Activated T-cell treated with anti-CD3 and anti-CD28 coated beads for 48 hours (primary cell): ENCODE measurements at places on chromosomes 4 and X.

GRCh38 chr4:52665592-52665991 lies 6.5 kb upstream of the USP46 start:
- no peak for DNase-seq

DNA sequence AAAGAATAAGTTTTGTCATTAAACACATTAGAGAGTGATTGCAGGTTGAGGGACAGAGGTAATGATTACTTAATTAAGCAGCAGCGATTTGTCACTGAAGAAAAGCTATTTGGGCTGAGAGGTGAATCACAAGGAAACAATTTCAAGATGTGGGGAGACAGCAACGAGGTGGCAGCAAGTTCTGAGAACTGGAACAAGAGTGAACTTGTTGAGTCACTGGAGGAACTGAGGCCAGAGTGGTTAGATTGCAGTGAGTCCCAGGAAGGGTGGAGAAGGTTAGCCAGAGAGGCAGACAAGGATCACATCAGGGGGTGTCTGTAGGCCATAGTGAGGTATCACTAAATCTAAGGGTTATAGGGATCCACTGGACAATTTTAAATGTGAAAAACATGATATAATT lies 57.9 kb upstream of the TMPRSS11A start:
- no peak for DNase-seq

DNA sequence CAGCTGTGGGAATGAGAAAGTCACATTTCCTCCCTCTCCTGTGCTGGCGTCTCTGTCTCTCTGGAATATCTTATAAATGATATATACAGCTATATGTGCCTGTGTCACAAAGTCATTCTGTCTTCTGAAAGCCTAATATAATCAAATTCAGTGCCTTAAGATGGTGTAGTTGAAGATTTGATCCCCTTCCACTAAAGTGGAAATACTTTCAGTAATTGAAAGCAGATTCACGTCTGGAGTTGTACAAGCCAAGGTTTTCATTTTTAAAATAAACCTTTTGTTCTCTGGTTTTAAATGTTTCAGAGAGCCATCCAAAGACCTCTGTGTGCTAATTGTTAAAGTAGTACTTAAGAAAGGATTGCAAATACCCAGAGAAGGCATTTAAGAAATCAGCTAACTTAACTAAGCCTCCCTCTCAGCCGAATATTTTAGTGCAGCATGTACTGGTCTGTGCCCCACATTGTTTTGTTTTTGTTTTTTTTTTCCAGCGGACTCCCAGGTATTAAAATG lies 206.8 kb downstream of the TENM3 start:
- no peak for DNase-seq

GRCh38 chr4:133151341-133151690 lies 2.2 kb downstream of the PCDH10 start:
- DNase-seq: no peak

DNA sequence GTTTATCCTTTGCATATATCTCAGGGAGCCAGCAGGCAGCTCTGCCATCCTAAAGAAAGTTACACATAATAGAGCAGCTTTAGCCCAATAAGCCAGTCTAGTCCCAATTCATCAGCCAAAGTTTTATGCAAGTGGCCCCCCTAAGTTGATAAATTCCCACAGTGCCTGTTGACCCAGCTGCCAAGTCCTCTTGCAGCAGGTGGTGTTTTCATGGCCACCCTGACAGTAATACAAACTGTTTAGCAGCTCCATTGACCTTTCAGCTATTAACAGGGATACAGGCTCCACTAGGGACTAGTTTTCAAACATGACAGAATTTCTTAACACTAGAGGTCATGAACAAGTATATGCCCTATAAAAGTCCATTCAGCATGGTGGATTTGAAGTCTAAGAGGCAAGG lies 77.5 kb downstream of the HHIP start:
- DNase-seq: no peak

- no peak for DNase-seq
Measured at GRCh38 chrX:47316276-47317025, 53.9 kb upstream of the ZNF157 start.

GRCh38 chrX:65745992-65746391 lies 78.5 kb downstream of the MSN start:
- no peak for DNase-seq

GRCh38 chr4:52368895-52369294 lies 290.2 kb downstream of the USP46 start:
- DNase-seq: no peak

DNA sequence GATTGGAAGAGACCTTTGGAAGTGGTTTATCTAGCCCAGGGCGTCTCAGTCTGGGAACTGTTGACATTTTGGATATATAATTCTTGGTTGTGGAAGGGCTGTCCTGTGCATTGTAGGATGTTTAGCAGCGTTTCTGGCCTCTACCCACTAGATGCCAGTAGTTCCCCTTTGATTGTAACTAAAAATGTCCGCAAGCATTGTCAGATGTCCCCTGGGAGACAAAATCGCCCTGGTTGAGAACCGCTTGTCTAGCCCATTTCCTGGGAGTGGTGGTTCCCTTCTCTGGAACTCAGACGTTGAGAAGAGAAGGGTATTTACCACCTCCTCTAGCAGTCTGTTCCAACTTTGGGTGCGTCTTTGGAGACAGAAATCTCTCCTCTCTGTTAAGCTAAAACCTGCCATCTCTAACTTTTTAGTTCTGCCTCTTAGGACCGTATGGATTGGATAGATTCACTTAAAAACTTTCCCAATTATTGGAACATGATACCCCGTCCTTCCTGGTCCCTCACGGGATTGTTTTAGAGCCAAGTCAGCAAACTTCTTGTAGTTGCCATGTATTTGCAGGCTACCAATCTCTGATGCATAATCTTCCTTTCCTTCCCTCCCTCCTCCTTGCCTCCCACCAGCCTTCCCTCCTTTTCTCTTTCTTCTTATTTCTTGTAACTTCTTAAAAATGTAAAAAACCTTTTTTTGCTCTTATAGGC lies 13.9 kb downstream of the TMEM165 start:
- DNase-seq: no peak

DNA sequence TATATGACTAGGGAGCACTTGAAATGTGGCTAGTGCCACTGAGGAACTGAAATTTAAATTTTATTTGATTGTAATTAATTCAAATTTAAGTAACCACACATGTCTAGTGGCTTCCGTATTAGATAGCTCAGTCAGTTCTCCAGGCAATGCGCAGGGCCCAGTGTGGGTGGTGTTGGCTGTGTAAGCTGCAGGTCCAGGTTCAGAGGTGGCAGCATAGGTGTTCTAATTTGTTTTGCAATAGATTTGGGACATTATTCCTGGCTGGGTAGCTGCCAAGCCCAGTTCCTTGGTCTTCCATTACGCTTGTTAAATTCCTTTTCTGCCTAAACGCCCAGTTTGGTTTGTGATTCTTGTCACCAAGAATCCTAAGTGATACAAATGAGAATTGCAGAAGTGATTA lies 79.5 kb downstream of the FAM184B start:
- no peak for DNase-seq

DNA sequence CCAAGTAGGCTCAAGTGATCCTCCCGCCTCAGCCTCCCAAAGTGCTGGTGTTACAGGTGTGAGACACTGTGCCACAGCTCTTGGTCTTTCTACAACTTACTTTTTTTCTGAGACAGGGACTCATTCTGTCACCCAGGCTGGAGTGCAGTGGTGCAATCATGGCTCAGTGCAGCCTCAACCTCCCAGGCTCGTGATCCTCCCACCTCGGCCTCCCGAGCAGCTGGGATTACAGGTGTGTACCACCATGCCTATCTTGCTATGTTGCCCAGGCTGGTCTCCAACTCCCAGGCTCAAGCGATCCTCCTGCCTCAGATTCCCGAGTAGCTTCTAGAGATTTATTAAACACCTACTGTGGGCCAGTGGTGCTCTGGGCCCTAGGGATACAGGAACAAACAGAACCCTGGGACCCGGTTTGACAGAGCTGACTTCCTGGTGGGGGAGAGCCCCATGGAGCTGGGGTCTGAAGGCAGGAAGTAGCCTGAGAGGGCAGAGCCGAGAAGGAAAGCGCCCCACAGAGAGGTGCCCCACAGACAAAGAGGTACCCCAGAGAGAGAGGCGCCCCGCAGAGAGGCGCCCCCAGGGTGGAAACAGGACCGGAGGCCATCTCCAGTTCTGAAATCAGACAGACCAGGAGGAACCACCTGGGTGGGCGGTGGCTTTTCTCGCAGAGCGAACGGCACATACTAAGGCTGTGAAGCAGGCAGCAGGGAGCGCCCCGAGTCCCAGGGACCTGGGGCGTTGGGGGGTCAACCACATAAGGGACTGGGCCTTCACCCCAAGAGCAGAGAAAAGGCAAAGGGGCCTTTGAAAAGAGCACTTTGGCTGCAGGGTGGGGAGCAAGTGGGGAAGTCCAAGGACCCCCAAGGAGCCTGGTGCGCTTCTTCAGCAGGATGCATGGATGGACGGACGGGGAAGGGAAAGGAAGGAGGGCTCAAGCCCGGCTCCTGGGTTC lies 5.0 kb downstream of the IRAK1 start:
- no peak for DNase-seq

- DNase-seq: no peak
Measured at GRCh38 chrX:39826813-39827543, 270.8 kb downstream of the BCOR start.

GRCh38 chrX:14032406-14032805 lies 2.7 kb upstream of the GEMIN8 start:
- no peak for DNase-seq

GRCh38 chrX:2782778-2783177 lies 30.9 kb downstream of the XG start:
- DNase-seq: no peak

DNA sequence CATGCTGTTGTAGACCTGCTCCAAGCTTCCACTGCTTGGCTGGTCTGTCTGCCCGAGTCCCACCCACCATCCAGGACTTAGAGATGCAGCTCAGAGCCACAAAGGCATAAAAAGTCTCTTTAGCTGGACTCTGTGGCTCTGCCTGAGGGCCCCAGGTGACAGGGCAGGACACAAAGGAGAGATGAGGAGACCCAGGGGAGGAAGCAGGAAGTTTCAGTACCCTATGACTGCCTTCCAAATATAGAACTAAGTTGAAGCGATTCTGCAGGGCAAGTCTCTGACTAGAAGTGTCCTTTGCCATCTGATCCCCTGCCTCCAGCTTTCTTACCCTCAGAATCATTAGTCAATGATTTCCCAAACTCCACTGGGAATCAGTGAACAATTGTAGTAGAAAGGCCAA lies 11.2 kb upstream of the CXCR3 start:
- DNase-seq: no peak

- DNase-seq: peak; percentile 49
Measured at GRCh38 chrX:154457491-154458115, 478 bp upstream of the PLXNA3 start.

- DNase-seq: no peak
Measured at GRCh38 chr4:24024605-24025004, 134.8 kb upstream of the PPARGC1A start.
